ENCODE measurements at places on chromosomes 3 and 15. TPM values are rescaled to one million over a fixed set of nuclear protein-coding genes. Genes with fewer than 3 reads are reported as not detected.
A peak's percentile ranks its signal among the peaks of the same experiment; 100 is the strongest.

Gene RTP3
- total RNA-seq: not detected

- H3K4me3 ChIP-seq: no peak overlapping the region
- no peak for DNase-seq
- H3K27me3 ChIP-seq: no peaks in the 10 kb centered on the region
- H3K4me1 ChIP-seq: no peaks in the 10 kb centered on the region
These were observed 871.8 kb downstream of the OTOL1 start for GRCh38 chr3:162368417-162368816.

DNA sequence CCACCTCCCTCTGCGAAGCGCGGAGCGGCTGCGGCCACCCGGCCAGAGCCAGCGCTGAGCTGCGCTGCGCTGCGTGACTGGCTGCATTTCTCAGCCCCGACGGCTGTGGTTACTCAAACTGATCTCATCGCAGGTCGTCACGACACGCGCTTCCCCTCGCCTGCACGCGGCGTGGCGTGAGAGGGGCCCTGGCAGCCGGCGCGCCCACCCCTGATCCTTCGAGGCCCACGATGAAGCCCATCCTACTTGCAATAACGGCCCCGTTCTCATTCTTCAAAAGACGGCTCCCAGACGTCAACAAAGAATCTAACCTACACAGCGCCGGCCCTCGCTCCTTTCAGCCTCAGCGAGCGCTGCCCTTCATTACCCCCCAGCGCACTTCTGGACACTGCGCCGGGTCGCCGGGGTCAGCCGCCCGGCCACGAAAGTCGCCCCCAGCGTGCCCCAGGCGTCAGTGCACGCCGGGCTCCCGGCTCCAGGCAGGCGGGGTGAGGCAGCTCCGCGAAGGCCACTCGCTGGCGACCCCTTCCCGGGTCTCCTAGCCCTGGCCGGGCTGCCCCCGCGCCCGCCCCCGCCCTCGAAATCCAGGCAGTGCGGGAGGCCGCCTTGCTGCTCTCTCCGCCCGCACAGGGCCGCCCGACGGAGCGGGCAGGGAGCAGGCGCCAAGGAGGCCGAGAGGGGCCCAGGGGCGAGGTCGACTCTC lies 9.9 kb upstream of the LEKR1 start:
- peak; percentile 42 for DNase-seq
- H3K36me3 ChIP-seq: no peaks in the 10 kb centered on the region
- peak overlapping the region; percentile 84 for H3K4me3 ChIP-seq

Gene UNC13C
- total RNA-seq: 7.7 TPM

Gene PCSK6
- total RNA-seq: 3.6 TPM

GRCh38 chr3:160099834-160100233 lies 111.2 kb downstream of the IL12A start:
- peaks cover 4% of the 10 kb centered on the region for H3K4me1 ChIP-seq
- peaks cover 12% of the 10 kb centered on the region for H3K27me3 ChIP-seq
- no peak for DNase-seq
- no peaks in the 10 kb centered on the region for H3K36me3 ChIP-seq
- H3K27ac ChIP-seq: no peak overlapping the region
- H3K4me3 ChIP-seq: no peak overlapping the region

Gene FGD5
- 0.09 TPM for total RNA-seq

Gene CDHR4
- not detected for total RNA-seq

Gene C3orf85
- not detected for total RNA-seq

- no peak overlapping the region for H3K27ac ChIP-seq
- peaks cover 11% of the 10 kb centered on the region for H3K36me3 ChIP-seq
- no peaks in the 10 kb centered on the region for H3K4me1 ChIP-seq
These were observed 101.2 kb upstream of the MEX3B start for GRCh38 chr15:82146990-82147461.

- H3K36me3 ChIP-seq: peaks cover 1% of the 10 kb centered on the region
- H3K4me3 ChIP-seq: no peak overlapping the region
These were observed 7.6 kb upstream of the FOXP1 start for GRCh38 chr3:71591101-71591500.

GRCh38 chr3:62007036-62007435 lies 366.3 kb downstream of the FEZF2 start:
- H3K27ac ChIP-seq: peak overlapping the region; percentile 50
- no peaks in the 10 kb centered on the region for H3K27me3 ChIP-seq
- H3K4me1 ChIP-seq: peaks cover 2% of the 10 kb centered on the region
- no peak overlapping the region for H3K4me3 ChIP-seq

GRCh38 chr15:88020806-88021205 lies 235.7 kb downstream of the NTRK3 start:
- H3K27ac ChIP-seq: no peak overlapping the region
- H3K36me3 ChIP-seq: no peaks in the 10 kb centered on the region
- peaks cover 5% of the 10 kb centered on the region for H3K27me3 ChIP-seq

- no peak overlapping the region for H3K4me3 ChIP-seq
- H3K36me3 ChIP-seq: no peaks in the 10 kb centered on the region
- H3K27ac ChIP-seq: peak overlapping the region; percentile 24
- no peak for DNase-seq
- H3K4me1 ChIP-seq: no peaks in the 10 kb centered on the region
- no peaks in the 10 kb centered on the region for H3K27me3 ChIP-seq
These were observed 22.4 kb upstream of the CELF6 start for GRCh38 chr15:72342385-72342784.

GRCh38 chr15:40949756-40950207 lies 3.5 kb upstream of the CHAC1 start:
- H3K4me3 ChIP-seq: no peak overlapping the region
- peaks cover 69% of the 10 kb centered on the region for H3K27me3 ChIP-seq
- H3K27ac ChIP-seq: no peak overlapping the region
- no peak for DNase-seq

GRCh38 chr15:69509131-69509530 lies 56.5 kb downstream of the RPLP1 start:
- peaks cover 6% of the 10 kb centered on the region for H3K36me3 ChIP-seq
- H3K27me3 ChIP-seq: peaks cover 69% of the 10 kb centered on the region
- no peak overlapping the region for H3K27ac ChIP-seq

Gene NRROS
- 2.0 TPM for total RNA-seq

Gene IGDCC3
- 125 TPM for total RNA-seq

DNA sequence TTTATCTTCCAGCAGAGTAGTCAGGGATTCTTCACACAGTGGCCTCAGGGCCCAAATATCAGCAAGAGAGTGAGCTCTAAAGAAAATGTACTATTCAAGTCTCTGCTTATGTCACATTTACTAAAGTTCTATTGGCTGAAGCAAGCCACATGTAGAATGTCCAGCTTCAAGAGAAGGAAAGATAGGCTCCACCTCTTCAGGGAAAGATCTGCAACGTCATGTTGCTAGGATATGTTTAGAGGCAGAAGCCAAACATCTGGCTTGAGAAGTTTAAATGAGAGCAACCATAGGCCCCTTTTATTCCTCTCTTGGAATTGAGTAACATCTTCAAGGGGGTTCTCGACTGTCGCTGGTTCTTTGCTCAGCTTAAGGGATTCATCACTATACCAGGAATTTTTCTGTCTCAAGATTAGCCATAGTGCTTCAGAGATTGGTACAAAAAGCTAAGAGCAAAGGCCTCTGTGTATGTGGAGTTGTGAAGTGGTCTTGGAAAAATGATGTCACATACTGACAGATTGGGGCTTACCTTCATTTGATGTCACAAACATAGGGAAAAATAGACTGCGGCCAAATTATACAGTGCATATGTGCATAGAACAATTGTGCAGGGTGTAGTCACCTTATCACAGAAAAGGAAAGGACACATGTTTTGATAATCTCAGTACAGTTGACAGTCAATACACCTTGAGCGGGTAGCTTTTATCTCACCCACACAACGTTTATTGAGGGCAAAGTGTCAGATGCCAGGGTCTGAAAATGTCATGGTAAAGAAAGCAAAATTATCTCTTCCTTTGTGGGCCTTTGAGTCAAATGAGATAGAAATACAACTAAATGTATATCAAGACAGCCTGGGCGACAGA lies 11.3 kb upstream of the THRB start:
- H3K27me3 ChIP-seq: no peaks in the 10 kb centered on the region
- peaks cover 1% of the 10 kb centered on the region for H3K36me3 ChIP-seq
- H3K4me3 ChIP-seq: no peak overlapping the region
- peaks cover 20% of the 10 kb centered on the region for H3K4me1 ChIP-seq
- H3K27ac ChIP-seq: no peak overlapping the region

DNA sequence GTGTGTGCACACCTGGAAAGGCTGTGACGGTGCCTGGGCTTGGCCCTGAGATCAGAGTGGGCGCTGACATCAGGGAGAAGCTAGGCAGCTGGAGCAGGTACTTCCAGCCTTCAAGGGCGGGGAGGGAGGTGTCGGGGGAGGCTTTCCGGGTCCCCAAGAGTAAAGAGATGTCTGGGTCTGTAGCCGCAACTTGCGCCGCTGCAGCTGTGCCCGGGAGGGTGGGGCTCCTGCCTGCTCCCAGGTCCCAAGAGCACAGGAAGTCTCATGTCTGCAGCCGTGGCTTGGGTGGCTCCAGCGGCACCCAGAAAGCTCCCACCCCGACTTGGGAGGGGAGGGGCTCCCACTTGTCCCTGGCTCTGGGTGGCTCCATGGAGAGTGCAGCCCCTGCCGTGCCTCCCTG lies 103.2 kb upstream of the BNIP2 start:
- peaks cover 25% of the 10 kb centered on the region for H3K27me3 ChIP-seq
- peaks cover 20% of the 10 kb centered on the region for H3K4me1 ChIP-seq
- no peak overlapping the region for H3K27ac ChIP-seq
- no peak overlapping the region for H3K4me3 ChIP-seq
- no peaks in the 10 kb centered on the region for H3K36me3 ChIP-seq
- DNase-seq: no peak

- H3K4me1 ChIP-seq: peaks cover 8% of the 10 kb centered on the region
- no peak overlapping the region for H3K27ac ChIP-seq
- H3K36me3 ChIP-seq: no peaks in the 10 kb centered on the region
These were observed 9.7 kb downstream of the ITIH4 start for GRCh38 chr3:52820736-52821135.

- no peak overlapping the region for H3K27ac ChIP-seq
- H3K36me3 ChIP-seq: no peaks in the 10 kb centered on the region
- no peak overlapping the region for H3K4me3 ChIP-seq
- DNase-seq: no peak
- peaks cover 2% of the 10 kb centered on the region for H3K27me3 ChIP-seq
These were observed 146.3 kb downstream of the TMCO5A start for GRCh38 chr15:38080651-38081275.

DNA sequence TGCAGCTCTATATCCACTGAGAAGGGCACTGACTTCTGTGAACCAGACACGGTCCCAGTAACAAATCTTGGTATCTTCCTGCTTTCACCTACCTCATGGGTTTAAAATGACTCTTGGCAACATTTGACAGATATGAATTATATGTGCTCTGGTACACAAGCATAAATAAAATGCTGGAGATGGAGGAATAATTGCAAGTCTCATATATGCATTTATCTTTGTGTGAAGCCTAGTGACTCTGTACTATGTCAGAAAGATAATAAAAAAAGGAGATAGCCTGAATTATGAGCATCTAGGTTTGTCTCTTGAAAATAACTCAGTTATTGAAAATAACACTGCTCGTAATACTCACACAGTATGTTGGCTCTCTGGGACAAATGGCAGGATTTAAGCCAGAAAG lies 167.1 kb upstream of the CRBN start:
- H3K4me1 ChIP-seq: no peaks in the 10 kb centered on the region
- H3K27me3 ChIP-seq: peaks cover 3% of the 10 kb centered on the region
- DNase-seq: no peak
- no peak overlapping the region for H3K27ac ChIP-seq

DNA sequence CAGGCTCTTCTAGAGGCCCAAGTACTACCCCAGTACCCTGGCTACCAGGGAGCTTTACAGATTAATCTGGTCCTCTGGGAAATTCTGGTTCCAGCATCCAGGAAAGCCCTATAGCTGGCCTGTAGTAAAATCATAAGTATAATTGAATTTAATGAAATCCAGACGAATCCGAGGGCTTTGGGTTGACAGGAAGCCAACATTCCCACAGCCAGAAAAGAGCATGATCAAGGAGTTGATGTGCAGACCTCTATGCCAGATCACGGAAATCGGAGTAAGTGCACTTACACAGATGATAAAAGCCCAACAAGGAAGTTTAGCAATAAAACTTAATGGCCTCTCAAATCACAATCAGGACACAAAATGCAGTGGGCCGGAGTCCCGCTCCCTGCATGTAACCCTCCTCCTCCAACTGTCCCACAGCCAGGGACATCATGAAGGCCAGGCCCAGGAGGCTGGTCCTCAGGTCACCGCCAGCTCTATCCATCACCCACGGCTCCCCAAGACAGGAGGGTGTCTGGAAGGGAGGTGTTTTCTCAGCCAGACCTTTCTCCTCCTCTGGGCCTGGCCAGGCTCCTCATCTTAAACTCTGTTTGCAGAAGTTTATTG lies 62.8 kb upstream of the SEC22A start:
- H3K27ac ChIP-seq: no peak overlapping the region
- H3K4me3 ChIP-seq: no peak overlapping the region
- peaks cover 6% of the 10 kb centered on the region for H3K4me1 ChIP-seq
- no peaks in the 10 kb centered on the region for H3K27me3 ChIP-seq

Gene CCR2
- total RNA-seq: not detected

Gene SEC22A
- 13.9 TPM for total RNA-seq

DNA sequence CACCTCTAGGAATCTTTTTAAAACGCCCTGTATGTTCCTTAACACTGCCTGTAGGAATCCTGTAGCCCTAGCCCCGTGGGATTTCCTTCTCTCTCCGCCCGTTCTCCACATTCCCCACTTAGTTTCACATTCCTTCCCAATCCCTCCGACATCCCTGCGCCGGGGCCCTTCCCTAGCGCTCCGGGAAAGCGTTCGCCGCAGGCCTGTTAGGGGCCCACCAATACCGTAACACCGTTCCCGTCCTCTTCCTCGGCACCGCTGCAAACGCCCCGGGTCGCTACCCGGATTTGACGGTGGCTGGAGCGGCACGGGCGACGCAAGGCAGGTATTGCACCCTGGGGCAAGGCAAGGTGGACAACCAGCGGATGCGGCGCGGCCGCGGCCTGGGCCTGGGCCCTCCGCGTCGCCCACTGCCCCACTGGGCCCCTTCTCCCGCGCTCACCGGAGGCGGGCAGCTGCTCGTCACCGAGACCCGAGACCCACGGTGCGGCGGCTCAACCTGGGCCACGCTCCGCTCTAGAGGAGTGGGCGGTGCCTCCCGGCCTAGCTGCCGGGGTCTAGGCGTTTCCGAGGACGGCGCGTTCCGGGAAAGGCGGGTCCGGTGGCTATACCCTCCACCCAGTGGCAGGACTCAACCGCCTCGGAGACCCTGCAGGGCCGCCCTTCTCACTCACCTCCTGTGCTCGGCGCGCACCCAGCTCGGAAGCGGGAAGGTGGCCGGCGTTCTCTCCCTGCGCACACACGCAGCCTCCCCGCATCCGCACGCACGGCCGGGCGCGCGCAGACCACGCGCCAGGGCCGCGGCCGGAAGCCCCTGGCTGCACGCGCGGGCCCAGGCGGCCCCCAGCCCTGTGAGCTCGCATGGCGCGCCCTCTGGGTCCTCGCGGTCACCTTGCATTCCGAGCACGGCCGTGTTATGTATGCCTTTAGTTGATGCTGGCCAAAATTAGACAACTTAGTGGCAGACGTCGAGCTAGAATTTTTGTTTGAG lies at the start of gene B3GALNT1:
B3GALNT1 (minus strand) TSS at position 789 of the 991 bp plus-strand sequence. CDS start 18,595 bp downstream, outside the sequence.
- peak within 1 kb of the TSS; percentile 85 for H3K27ac ChIP-seq
- H3K36me3 ChIP-seq: peaks cover 9% of the 10 kb centered on the region
- H3K4me1 ChIP-seq: peaks cover 7% of the 10 kb centered on the region
- DNase-seq: peak; percentile 59
- peaks cover 7% of the 10 kb centered on the region for H3K27me3 ChIP-seq

Gene CDC25A
- 24.5 TPM for total RNA-seq

- no peak overlapping the region for H3K27ac ChIP-seq
- no peak overlapping the region for H3K4me3 ChIP-seq
- H3K4me1 ChIP-seq: peaks cover 1% of the 10 kb centered on the region
- H3K36me3 ChIP-seq: no peaks in the 10 kb centered on the region
- no peak for DNase-seq
These were observed 145.3 kb upstream of the DNAJC19 start for GRCh38 chr3:181134873-181135272.

GRCh38 chr15:70474471-70475406 lies 288.6 kb downstream of the UACA start:
- H3K4me3 ChIP-seq: no peak overlapping the region
- H3K27me3 ChIP-seq: peaks cover 68% of the 10 kb centered on the region
- no peak overlapping the region for H3K27ac ChIP-seq
- H3K4me1 ChIP-seq: no peaks in the 10 kb centered on the region
- no peak for DNase-seq

Measured in progenitor cell of endocrine pancreas (in vitro differentiated cells).